Occipital lobe (tissue), 3 donors: ENCODE measurements at places on chromosomes 7 and 10. TPM values are rescaled to one million over a fixed set of nuclear protein-coding genes. Genes with fewer than 3 reads are reported as not detected.

ZCCHC24 gene
- 6.2 TPM for total RNA-seq

LRRC18 gene
- not detected for total RNA-seq

GRCh38 chr7:21504021-21504420 lies 38.8 kb upstream of the DNAH11 start:
- no peak for DNase-seq

DNA sequence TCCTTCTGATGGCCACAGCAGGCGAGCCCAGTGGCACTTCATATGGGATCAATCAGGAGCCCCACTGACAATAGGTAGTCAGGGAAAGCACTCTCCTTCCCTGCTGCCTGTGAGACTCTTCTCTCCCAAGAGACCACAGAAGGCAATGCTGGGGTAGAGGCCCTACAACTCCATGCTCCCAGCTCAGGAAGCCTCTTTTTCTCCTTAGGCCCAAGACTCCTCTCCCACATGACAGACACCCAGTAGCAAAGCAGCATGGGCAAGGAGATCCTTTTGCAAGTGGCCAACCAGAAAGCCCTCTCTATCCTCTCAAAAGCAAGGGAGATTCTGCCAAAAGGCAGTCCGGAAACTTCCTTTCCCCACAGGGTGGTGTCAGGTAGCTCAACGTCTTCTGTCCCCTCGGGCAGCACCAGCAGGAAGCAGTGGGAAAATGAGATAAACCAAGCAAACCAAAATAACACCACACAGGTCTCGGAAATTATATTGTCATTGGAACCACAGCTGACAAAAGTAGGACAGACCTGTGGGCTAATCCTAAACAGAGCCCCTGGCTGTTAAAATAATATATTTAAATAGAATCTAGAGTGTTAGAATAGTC lies 172.7 kb upstream of the GDF10 start:
- no peak for DNase-seq

- no peak for DNase-seq
Measured at GRCh38 chr7:121741896-121742295, 131.1 kb upstream of the PTPRZ1 start.

TRPV5 gene
- total RNA-seq, result 0.31 TPM

DNA sequence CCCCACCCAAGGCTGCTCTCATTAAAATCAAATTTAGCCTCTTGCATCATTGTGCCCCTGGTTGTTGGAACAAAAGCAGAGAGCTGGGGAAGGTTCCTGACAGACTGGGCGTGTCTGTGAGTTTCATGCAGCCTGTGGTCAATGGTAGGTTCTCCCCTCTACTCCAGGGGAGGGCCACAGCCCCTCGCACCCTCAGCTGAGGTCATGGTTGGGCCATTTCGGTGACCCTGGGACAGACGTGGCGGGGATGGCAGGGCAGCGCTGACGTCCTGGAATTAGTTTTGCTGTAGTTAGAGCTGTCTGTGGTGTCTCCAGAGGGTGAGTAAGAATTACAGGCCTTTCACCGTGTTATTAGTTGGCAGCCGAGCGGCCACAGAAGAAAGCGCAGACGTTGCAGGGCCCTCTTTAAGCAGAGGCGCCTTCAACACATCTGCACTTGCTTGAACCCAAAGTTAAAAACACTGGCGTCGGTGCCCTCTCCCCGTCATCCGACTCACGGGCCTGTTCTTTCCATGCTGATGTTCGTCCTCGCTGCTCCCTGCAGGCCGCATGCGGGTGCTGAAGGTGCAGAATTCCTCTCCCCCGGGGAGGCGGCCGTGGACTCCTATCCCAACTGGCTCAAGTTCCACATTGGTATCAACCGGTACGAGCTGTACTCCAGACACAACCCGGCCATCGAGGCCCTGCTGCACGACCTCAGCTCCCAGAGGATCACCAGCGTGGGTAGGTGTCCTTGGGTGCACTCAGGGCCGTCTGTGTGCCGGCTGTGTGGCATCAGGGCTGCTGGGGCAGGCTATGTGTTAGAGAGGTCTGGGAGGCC lies 2.8 kb downstream of the FAM20C start:
- DNase-seq, result no peak

GRCh38 chr10:5576780-5577624 lies 52.2 kb downstream of the CALML3 start:
- DNase-seq, result no peak

DNA sequence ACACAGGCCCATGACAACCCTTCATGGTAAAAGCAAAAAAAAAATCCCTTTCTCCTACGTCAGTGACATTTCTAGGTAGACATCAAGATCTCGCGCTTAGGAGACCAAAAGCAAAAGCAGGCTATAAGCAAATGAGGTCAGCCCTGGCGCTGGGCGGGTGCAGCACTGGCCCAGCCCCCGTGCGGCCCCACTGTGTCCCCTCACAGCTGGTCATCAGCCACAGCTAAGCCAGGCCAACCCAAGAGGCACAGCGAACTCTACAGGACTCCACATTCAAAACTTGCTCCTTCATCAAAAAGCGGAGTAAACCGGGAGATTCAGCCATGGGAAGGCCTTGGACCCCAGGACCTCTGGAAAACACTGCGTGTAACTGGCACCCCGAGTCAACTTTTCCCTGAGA lies 113.7 kb downstream of the PTPRN2 start:
- DNase-seq, result no peak

DNA sequence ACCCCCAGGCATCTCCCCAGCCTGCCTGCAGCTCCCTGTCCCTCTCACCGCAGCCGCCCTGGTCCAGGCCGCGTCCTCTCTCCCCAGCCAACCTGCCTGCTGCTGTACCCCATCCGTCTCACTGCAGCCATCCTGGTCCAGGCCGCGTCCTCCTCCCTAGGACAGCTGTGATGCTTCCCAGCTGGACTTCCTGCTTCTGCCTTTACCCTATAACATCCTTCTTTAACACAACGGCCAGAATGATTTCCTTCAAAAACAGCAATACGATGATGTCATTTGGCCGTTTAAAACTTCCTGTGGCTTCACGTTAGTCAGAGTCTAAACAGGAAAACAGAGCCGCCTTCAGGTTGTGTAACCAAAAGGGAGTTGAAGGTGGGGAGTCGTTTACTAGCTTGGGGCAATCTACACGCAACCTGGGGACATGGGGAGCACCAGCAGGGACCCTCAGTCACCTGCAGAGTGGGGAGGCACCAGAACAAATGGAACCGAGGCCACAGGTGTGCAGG lies 32.2 kb upstream of the ZFAND2A start:
- DNase-seq, result no peak

- DNase-seq, result no peak
Measured at GRCh38 chr7:94633014-94633341, 23.0 kb downstream of the SGCE start.

DNA sequence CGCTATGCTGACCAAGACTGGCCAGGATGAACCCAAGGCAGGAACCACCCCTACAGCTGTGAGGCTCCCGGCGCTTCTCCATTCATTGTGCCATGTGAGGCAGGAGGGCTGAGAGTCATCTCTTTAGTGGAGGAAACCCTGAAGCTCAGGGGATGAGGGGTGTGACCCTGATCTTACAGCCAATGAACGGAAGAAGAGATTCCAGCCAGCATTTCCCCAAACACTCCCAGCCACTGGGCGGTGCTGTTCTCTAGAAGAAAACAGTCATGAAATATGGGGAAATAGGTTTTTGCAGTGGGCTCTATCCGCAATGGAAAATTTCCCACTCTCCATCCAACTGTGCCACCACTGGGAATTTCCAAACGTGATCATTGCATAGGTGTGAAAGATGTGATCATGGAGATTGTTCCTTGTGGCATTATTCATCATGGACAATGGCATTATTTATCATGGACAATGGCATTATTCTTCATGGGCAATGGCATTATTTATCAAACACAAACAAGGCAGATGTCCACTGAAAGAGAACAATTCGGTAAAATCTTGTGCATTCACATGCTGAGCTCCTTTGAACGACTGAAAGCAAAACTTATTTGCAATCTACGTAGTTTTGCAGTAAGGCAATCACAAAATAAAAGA lies 14.0 kb upstream of the SLC18A2 start:
- no peak for DNase-seq

- no peak for DNase-seq
Measured at GRCh38 chr10:46253076-46254006, 33.5 kb upstream of the ANTXRL start.

DNA sequence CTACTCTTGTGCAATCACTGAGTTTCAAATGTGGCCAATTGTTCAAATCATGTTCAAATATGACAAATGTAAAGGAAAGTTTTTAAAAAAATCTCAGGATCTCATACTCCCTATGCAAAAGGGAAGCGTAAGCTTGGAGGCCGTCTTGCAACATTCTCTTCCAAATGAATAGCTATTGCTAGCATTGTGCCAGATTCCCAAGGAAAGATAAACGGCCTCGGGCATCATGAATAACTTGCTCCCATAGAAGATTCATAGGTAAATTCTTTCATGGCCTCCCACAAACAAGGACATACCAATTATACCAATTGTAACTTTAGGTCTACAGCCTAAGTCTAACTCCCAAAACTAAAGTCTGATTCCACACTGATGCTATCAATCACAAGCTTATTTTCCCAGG lies 416.9 kb downstream of the THSD7A start:
- no peak for DNase-seq

DNA sequence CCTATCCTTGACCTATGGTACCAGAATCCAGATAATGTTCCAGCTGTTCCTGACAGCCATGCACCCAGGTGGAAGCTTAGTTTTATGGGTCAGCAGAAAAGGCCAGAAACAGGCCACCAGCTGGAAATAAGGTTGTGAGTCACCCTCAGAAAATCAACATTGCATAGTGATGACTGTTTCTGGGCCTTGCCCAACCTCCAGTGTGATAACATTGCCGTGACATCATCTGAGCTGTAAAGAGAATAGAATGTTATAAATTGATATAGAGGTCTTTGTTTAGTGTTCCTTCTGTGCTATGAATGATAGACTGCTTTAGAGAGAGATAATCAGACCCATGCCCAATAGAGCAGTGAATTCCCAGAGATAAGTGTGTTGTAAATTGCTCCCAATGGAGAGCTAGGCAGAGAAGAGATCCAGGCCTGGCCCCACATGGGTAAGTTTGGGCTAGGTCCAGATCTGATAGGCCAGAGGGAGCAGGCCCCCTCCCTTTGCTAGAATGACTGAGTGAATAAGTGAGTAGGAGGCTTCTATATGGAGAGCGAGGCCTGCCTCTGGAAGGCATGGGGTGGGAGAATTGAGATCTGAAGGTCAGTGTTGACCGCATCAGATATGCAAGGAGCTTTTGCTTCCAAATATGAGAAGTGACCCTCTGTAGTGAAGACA lies 14.2 kb upstream of the HPS1 start:
- no peak for DNase-seq

DNA sequence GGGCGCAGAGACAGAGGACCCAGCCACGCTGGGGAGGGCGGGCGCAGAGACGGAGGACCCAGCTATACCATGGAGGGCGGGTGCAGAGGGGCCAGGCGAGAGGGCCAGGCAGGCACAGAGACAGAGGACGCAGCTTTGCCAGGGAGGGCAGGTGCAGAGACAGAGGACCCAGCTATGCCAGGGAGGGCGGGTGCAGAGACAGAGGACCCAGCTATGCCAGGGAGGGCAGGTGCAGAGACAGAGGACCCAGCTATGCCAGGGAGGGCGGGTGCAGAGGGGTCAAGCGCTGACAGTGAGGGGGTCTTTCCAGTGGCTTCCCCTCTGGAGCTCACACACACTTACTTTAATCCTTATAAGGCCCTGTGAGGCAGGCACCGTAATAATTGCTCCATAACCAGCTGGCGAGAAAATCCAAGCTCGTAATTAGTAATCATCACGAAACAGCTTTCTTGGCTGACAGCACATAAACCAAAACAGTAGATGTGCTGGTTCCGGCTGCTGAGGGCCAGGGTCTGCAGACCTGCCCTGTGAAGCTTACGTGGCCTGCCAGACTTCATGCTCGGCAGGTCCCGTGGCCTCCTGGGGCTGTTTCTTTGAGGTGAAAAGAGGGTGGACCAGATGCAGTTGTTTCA lies 137.2 kb downstream of the VIPR2 start:
- no peak for DNase-seq

CRTAC1 gene
- 11.2 TPM for total RNA-seq

DNA sequence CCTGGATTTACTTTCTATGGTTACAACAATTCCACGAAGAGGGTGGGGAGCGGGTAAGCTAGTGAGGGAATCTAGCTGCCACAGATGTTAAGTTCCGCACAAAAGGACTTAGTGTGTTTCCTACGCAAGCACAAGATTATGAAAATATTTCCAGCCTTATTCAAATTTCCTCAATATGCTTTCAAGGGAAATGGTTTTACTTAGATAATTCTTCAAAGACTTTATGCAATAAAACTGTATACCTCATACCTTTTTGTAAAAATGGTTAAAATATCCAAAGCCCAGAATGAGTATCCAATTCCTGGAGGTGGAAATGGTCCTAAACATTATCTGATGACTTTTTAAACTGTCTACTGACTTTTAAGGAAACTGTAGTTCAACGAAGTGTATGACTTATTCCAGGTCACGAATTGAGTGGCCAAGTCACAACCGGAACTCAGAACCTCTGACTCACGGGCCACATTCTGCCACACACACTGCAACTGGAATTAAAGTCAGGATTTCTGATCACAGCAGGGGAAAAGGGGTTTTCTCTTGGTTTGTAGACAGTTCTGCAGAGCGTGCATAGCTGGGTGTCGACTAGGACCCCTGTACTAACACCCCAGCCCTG lies 20.2 kb upstream of the INSIG1 start:
- no peak for DNase-seq

GRCh38 chr7:88363869-88364268 lies 57.2 kb upstream of the STEAP4 start:
- no peak for DNase-seq

PAX4 gene
- total RNA-seq, result not detected

LRRC4 gene
- total RNA-seq, result 18.4 TPM
